Central memory CD4-positive, alpha-beta T cell (primary cell): ENCODE measurements at places on chromosomes 2 and 18.

DNA sequence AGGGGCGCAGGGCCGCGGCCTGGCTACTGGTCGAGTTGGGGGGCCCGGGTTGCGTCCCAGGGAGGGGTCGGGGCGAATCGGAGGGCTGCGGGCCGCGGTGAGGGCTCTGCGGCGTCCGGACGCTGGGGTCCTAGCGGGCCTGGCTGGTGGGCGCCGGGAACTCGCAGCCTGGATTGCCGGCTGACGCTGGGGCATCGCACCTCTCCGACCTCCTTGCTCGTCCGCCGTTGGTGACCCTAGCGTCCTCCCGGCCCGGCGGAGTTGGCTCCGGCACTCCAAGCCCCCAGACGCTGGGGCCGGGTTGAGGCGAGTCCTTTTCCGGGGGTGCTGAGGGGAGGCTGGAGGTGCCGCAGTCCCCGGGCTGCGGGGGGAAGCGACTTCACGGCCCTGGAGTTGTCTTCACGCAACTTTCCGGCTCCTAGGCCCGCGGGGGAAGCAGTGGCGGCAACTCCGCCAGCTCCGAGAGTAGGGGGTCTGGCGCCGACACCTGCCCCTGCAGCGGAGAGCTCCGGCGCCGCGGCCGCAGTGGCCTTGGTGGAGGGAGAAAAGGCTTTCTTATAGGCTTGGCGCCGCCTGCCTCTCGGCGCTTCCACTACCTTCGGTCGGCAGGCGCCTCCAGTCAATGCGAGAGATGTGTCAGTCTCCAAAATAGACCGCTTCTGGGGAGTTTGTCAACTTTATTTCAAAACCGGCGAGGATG is 70.3 kb downstream of the HAUS1 start:
- peak; percentile 21 for DNase-seq

DNA sequence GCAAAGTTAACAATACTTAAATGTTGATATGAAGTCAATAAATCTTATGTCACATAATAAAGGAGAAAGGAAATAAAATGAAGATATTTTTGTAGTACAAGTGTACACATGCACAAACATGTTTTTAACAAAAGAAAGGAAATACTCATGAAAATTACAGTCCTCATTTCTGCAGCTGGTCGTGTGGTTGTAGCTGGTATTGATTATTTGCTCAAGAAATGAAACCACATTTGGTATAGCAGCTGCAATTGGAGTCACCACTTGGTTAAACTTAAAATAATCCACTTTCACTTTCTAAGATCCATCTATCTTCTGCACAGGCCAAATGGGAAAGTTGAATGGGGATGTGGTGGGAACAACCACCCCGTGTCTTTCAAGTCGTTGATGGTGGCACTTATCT is 580.5 kb upstream of the NRXN1 start:
- no peak for DNase-seq

GRCh38 chr18:42872838-42873237 is 242.6 kb downstream of the RIT2 start:
- no peak for DNase-seq

- DNase-seq: no peak
Measured at GRCh38 chr2:113061896-113062770, 3.1 kb downstream of the IL36RN start.

- DNase-seq: no peak
Measured at GRCh38 chr2:240964704-240965295, 33.6 kb upstream of the SNED1 start.

GRCh38 chr18:23662309-23663263 is at the start of gene ANKRD29:
TSS of gene ANKRD29 (minus strand) at chr18:23662911. CDS start at chr18:23662730, 181 bp downstream.
- DNase-seq: peak; percentile 57

DNA sequence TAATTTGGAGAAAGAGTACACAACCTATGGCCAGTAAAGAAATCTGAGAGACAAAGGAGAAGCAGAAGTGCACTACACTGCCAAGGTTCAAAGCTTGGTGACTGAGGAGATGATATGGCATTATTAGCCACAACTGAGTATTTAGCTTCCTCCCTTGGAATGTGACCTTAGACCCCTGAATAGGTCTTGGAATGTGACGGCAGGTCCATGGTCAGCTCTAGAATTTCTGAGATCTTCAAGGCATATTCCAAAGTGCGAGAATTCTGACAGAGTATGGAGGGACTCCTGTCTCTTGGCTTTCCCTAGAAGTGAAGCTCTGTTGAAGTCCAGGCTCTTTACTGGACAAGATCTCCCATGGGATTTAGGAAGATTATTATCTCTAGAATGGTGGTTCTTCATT is 130.0 kb upstream of the FN1 start:
- no peak for DNase-seq

GRCh38 chr2:2230433-2230817 is 100.7 kb downstream of the MYT1L start:
- no peak for DNase-seq

DNA sequence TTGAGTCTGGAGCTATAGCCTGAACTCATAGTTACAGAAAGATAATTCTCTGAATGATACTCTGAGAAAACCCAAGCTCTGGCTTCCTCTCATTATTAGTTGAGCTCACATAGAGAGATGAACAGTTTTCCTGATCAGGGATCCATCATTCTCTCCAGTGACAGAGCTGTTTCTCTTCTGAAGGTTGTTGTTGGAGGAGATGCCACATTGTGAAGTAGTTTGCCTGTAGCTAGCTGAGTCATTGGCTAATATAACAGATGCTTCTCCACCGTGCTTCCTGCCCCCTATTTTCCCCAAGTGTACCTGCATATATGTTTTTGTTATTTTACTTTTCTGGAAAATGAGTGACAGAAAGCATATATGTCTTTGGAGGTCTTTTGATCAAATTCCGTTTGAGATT is 64.6 kb downstream of the OSBPL6 start:
- no peak for DNase-seq

- no peak for DNase-seq
Measured at GRCh38 chr2:29201979-29202378, 86.8 kb downstream of the CLIP4 start.

DNA sequence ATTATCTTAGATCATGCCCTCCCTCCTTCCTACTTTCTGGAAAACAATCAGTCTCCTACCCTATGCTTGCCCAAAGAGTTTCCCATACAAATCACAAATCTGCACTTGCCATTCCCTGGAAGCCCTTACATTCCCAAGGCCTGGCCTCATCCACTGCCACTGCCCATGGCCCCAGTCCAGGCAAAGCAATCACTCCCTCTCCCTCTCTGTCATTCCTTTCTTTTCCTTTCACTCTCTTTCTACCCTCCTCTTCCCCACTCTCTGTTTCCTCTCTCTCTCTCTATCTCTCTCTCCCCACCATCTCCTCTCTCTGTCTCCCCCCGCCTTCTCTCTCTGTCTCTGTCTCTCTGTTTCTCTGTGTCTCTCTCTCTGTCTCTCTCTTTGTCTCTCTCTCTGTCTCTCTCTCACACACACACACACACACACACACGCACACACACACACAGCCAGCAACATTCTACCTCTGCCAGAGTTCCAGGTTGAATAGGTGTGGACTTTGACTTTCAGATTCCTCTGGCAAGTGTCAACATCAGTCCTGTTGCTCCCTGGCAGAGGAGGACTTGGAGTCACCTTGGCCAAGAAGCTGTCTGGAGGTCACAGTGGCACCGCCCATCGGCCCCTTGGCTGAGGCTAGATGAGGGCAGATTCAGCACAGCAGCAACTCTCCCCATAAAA is 43.7 kb upstream of the NAT8 start:
- DNase-seq: no peak

- no peak for DNase-seq
Measured at GRCh38 chr18:26091047-26091630, 726 bp upstream of the SS18 start.

DNA sequence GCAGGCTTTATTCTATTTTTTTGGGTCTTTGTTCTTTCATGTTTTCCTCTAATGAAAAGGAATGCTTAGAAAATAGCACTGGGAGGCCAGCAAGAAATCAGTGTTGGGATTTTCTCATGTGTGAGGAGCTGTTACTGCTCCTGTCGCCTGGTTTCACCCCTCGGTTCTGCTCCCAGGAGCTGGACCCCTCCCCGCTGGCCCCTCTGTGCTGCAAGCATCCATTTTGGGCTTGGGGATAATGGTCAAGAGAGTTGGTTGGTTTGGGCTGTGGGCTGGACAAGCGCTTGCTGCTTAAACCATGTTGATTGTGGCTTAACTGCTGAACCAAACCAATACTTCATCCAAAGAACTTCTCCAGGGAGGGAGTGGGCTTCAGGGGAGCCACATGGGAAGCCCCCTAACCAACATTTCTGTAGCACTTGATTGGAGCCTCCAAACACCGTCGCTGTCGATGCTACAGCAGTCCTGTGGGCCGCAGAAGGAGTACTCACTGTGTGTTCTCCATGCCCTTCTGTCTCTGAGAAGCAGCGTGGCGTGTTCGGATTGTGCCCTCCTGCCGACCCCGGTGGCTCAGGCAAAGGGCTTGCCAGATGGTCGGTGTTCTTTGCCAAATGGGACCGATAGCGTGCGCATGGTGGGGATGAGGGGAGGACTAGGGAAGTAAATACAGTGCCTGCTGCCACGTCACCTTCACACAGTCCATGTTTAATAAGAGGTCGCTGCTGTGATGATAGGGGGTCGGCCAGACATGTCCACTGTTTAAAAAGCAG is 40.0 kb downstream of the AGAP1 start:
- no peak for DNase-seq

DNA sequence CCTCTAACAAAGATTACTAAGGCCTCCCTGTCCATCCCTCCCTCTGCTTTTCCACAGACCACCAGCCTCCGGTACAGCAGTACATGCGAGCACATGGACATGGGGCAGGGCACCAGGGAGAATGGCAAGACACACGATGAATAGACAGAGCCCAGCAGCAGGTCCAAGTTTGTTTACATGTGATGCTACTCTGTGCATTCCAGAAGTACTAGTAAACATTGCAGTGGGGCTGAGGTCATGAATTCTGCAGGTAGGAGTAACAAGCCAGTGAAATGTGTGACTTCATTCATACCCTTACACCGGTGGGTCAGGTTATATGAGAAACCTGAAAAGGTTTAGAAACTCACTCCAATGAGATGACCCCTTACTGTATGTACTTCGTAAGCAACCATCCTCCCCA is 205.7 kb downstream of the BCL11A start:
- DNase-seq: no peak

- no peak for DNase-seq
Measured at GRCh38 chr2:210092791-210093190, 78.4 kb downstream of the KANSL1L start.

DNA sequence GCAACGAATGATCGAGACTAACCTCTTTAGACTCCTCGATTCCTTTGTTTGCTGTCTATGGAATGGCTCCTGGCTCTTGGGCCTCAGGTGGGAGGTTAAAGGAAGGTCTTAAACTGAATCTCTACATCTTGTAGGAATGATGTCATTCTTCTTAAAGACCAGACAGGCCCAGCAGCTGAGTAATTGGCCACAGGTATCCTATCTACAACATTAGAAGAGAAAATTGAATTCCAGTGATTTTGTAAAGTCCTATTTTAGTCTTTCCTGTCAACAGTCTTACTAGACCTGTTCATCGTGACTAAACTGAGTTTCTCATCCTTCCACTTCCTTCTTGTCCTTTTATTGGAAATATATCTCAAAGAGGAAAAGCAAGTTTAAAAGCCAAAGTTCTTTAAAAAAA is 274.8 kb downstream of the ALPK2 start:
- no peak for DNase-seq

DNA sequence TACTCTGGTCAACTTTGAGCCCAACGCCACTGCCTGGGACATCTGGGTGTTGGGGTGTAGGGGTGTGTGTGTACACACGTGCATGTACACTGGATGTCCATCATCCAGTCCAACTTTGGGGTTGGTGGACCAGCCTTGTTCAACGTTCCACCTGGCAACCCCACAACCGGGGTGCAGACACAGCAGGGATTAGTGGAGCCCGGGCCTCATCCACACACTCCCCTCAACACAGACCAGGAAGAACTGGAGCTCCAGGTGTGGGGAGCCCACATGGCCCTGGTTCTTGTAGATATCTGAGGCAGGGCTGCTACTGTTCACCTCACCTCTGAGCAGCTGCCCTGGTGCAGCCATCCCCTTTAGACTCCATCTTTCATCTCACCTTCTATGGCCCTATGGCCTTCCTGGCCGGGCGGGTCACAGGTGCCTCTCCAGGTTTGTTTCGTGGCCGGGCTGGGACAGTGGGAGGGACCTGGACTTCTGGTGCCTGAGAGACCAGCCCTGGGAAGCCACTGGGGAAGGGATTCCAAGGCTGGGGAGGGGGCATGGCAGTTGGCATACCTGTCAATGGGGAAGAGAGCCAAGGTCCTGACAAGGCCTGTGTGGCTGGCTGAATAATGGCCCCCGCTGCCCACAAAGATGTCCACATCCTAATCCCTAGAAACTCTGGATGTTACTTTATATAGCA is 7.5 kb downstream of the NEU2 start:
- DNase-seq: no peak

DNA sequence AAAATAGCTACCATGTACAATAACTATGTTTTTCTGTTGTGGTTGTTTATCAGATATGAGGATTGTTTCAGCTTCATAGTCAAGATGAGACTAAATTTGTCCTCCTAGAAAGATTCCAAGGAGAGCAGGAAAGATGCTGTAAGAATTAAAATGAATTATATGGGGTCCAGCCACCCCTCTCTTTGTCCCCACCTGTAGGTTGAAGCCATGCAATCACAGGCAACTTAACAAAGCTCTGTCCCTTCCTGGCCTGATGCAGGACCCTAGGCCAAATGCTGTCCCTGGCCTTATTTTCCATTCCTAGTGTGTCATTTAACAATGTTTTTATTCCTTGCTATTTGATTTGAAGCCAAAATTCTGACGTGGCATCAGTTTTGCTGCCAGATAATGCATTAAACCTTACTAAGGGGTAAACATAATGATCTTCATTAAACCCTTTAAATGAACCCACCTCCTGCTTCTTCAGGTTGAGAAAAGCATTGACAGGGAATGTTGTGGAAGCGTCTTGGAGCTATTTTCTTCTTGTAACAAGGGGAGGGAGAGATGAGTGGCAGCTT is 240.9 kb upstream of the ZNF521 start:
- no peak for DNase-seq

GRCh38 chr18:5574843-5575242 is 31.0 kb upstream of the EPB41L3 start:
- no peak for DNase-seq

DNA sequence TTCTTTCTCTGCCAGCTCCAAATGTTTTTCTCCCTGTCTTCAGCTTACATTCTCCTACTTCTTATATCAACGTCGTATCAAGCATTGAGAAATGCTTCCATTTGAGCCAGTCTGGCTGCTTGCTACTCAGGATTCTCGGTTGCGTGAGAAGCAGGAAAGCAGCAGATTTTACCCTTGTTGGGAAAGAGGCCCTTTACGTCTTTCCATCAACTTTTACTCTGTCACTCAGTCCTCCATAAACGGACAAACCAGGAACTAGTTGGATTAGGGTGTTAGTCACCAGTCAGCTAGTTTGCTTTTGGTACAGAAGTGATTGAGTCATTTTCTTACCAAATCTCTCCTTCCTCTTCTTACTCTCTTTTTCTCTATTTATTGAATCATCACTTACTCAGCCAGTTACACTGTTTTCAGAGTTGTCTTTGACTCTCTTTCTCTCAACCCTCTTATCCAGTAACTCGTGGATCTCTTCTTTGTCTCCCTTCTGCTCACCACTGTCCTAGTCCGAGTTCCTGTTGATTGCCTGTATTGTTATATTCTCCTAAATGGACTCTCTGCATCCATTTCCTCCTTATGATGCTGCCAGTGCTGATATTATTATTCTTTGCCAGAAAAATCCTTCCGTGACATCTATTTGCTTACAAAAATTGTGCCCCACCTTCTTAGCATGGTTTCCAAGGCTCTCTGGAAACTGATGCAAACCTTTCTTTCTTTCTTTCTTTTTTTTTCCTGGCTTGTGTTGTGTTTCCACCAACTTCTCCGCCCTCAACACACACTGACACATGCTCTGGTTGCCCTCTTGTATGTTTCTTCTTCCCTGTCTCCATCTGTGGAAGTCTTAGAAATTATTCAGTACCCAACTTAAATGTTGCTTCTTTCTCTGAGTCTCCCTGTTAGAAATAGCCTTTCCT is 61.5 kb downstream of the VRK2 start:
- DNase-seq: no peak
